ENCODE measurements at places on chromosomes 7 and 10.

DNA sequence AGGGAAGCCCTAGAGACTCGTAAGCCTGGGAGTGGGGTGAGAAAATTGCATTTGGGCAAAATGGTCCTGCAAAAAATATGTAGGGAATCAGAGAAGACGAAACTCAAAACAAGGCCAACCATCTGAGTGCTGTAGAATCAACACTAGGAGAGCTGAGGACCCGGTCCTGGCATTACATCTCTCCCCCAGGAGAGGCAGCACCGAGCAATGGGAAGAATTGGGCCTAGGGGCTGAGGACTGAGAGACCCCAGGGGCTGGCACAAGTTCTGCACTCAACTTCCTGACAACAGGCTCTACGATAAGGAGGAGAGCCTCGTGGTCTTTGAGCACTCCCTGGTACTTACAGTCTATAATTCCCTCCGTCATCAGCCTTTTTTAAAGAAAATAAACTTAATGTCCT, 47.6 kb downstream of the BPGM start:
- no peak for ATAC-seq

GRCh38 chr7:140512317-140513000, 33.2 kb upstream of the MKRN1 start:
- no peak for ATAC-seq

DNA sequence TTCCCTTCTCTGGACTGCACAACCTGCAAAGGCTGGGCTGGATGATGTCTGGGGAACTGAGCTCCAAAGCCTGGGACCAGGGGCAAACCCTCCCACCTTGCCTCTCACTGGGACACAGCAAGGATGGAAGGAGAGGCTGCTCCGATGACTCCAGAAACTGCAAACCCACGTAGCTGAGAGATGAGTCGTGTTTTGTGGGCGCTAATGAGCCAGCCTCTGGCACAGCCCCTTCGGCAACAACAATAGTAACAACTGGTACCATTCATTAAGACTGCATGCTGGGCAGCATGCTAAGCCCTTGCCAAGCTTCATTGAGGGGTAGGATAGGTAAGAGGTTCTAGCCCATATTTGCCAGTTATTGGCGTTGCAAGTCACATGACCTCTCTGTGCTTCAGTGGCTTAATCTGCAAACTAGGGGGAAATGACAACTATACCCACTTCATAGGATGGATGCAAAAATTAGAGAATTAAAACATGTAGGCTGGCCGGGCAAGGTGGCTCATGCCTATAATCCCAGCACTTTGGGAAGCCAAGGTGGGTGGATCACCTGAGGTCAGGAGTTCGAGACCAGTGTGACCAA, 145.9 kb downstream of the SH3PXD2A start:
- no peak for ATAC-seq

GRCh38 chr7:26620352-26620751, 244.0 kb downstream of the SKAP2 start:
- no peak for ATAC-seq

- ATAC-seq = no peak
Observed at GRCh38 chr10:87684001-87684638, 24.4 kb downstream of the PAPSS2 start.

- ATAC-seq = no peak
Observed at GRCh38 chr7:54544149-54544526, 2.0 kb downstream of the VSTM2A start.

DNA sequence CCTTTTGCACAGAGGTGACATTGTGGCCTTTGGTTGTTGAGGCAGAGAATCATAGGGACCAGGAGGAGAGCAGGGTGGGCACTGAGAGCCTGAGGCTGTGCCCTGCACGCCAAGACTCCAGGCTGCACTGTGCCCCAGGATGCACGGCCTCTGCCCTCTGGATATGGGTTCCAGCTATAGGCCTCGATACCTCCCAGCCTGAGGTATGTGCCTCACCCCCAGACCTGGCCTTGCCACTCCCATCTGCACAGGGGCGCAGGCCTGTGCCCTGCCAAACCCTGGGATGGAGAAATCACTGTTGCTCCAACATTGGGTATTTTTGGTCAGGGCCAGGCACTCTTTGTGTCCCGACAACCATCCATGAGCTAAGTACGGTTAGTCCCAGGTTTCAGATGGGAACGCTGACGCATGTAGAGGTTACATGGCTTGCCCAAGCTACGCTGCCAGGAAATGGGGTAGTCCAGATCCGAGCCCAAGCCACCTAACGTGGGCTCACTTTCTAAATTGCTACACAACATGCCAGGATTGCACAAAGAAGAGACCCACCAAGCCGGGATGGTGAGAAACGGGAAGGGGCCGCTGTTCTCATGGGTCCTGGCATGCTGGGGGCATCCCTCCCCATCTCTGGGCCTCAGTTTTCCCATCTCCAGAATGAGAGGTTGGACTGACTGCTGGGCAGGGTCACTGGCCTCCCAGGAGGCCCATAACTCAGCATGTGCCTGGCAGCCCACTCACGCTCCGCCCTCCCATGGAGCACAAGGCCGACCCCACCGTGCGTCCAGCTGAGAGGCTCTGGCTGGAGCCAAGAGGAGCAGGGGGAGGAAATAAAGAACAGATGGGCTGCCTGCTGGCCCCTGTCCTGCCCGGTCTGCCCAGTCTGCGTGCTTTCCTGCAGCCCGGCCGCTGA, 44.2 kb downstream of the ZCCHC24 start:
- ATAC-seq = no peak

- ATAC-seq = no peak
Observed at GRCh38 chr7:150311146-150311545, 12.0 kb upstream of the LRRC61 start.

DNA sequence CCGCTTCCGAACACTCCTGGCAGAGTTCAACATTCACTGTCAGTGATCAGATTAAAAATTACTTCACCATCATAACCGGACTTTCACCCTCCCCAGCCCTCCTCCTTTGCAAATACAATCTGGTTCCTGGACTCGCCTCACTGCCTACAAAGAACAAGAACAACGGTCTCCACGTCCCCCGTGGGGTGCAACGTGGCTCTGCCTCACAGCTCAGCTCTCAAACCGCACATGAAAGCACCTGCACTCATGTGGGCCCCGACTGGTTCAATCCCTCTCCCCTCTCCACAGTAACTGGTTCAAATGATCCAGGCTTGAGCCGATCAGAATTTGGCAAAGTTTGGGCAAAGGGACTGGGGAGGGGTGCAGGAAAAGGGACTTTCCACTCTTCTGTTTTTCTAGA, 21.0 kb downstream of the ASB13 start:
- no peak for ATAC-seq

- no peak for ATAC-seq
Observed at GRCh38 chr7:35854311-35854710, 53.5 kb downstream of the SEPTIN7 start.

DNA sequence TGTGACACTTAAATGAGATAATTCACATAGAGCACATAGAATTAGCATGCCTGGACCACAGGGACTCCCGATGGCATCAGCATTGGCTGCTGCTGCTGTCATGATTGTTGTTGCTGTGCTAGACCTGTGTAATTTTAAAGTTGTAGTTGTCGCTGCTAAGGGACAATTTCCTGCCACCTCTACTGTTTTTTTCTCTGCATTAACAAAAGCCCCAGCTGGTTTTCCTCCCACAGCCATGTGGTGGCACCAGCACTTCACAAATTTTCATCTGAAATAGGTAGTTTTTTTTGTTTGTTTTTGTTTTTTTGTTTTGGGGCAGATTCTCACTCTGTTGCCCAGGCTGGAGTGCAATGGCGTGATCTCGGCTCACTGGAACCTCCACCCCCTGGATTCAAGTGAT, 25.4 kb upstream of the PRXL2A start:
- no peak for ATAC-seq

GRCh38 chr7:152677808-152678670, 2.1 kb upstream of the XRCC2 start:
- no peak for ATAC-seq

DNA sequence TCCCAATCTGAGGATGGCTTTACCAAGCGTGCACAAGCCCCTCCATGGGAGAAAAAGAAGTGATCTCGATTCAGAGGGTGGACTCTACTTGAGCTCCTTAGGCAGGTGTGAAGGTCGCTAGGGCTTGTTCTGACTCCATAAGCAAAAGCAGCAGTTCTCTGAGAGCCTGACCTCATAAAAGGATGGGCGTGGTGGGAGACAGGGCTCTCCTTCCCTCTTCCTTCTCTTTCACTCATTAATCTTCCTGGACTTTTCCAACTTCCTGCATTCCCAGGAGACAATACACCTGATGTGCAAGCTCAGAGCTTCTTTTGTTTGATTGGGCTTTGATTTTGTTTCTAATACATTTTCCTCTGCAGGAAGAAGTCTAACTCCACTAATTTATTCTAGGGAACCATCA, 22.3 kb upstream of the TMEM72 start:
- no peak for ATAC-seq

DNA sequence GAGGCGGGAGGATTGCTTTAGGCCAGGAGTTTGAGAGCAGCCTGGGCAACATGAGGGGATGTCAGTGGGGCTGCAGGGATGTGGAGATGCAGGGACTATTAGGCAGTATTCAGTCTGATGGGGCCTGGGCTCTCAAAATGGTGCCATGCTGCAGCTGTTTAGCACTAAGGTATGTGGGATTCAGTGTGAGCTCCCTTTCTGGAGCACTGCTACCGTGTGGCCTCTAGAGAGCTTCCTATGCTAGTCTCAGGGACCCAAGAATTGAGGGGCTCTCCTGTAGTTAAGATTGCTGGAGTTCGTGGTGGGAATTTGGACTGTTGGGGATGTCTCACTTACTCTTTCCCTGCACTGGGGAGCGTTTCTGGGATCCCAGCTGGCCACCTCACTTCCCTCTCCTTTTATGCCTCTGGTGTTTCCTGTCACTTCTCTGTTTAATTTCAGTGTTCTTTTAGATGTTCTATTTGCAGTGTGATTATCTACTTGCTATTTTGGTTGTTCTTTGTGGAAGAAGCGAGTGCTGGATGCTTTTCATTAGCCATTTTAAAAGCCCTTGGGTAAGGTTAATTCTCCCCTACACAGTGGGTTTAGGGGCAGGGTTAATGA, 23.4 kb downstream of the LSMEM1 start:
- ATAC-seq = no peak

GRCh38 chr10:81848514-81848913, 26.5 kb upstream of the NRG3 start:
- ATAC-seq = no peak

DNA sequence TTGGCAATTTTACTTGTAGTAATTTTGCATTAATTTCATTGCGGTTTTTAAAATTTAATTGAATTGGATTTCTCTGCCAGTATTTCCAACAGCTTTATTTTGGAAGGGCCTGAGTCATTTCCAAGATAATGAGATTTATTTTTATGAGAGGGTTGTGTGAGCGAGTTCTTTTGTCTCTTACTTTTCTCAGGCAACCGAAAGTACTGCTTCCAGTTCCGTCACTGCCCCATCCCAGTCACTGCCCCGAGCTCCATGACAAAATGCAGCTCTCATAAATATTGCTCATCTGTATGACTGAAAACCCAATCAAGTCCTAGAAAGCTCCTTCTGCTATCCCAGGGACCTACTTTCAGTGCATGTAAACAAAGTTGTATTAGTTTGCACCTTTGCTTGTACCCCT, 468.4 kb upstream of the SEMA3D start:
- no peak for ATAC-seq

DNA sequence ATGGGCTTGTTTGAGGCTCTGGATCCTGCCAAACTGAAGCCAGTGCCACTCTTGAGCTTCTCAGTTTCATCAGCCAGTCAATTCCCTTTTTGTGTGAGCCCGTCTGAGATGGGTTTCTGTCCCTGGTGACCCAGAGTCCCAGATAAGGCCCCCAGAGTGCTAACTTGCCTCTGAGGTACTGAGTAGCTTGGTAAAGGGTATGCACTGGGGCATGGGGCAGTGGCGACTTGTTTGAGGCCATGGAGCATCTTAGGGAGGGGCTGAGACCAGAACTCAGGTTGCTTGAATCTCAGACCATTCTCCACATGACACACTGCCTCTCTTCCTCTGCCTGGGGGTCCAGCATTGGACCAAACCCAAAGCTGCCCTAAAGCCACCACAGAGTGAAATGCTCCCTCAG, 35.2 kb upstream of the NANOS1 start:
- ATAC-seq = no peak

DNA sequence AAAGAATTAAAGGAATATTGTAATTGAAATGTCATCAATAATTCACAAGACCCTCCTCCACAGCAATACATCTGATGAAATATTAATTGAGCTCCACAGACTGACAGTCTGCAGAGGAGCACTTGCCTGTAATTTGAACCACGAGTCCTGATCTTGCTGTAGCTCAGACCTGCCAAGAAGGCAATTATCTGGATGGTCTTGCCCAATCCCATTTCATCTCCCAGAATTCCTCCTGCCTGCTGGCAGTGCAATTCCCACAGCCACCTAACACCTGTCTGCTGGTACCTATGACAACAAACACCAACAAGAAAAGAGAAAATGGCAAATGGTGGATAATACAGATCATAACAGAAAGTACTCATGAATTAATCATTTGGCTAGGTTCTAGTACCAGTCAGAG, 38.5 kb downstream of the ERCC6 start:
- no peak for ATAC-seq

GRCh38 chr7:151727579-151728285, 149.2 kb downstream of the PRKAG2 start:
- ATAC-seq = peak; percentile 95

GRCh38 chr7:156004265-156005201, 192.3 kb upstream of the SHH start:
- no peak for ATAC-seq

DNA sequence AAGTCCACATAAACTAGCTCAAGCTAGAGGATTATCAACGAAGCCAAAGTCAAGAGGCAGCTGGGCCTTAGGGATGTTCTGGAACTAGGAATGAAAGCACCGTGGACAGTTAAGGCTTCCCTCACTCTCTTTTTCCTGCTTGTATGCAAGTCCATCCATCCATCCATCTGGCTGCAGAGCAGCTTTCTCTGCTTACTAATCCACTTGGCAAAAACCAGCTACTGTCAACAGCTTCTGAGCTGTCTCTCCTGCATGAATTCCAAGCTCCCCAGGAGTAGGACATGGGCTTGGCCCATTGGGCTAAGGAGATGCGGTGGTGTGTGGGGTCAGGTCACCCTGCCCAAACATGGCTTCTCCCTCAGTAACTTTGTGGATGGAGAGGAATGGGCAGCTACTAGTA, 66.2 kb downstream of the NAMPT start:
- ATAC-seq = no peak

GRCh38 chr10:30862486-30862885, 169.2 kb downstream of the ZNF438 start:
- ATAC-seq = no peak

DNA sequence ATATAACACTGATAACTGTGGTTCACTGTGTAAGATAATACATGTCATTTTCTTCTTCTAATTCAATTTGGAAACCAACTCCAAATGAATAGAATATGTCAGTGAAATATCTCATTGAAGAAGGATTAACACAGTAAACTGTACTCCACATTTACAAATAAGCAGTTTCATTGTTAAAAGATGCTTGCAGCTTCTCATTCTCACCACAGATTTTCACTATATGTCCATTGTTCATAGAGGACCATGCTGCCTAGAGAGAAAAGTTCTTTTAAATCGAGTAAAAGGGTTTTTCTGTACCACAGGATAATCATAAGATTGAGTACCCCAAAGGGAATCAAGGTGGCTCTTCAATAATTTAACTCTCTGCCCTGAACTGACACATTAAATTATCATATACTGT, 165.5 kb downstream of the LRRN3 start:
- no peak for ATAC-seq

Data from activated CD4-positive, CD25-positive, alpha-beta regulatory T cell treated with anti-CD3 and anti-CD28 coated beads, Interleukin-2, amount 50 U/mL, for 24 hours (primary cell).